ENCODE measurements at places on chromosomes 3 and 15. TPM values are rescaled to one million over a fixed set of nuclear protein-coding genes. Genes with fewer than 3 reads are reported as not detected.

THSD4 gene
- 21.1 TPM for total RNA-seq

RETNLB gene
- total RNA-seq = not detected

TM6SF1 gene
- total RNA-seq = 0.10 TPM

SAXO2 gene
- 3.6 TPM for total RNA-seq

WDR76 gene
- 11.7 TPM for total RNA-seq

TGM4 gene
- 0.08 TPM for total RNA-seq

PLXNA1 gene
- total RNA-seq = 21.6 TPM

CNOT10 gene
- 29.2 TPM for total RNA-seq

MNS1 gene
- total RNA-seq = 2.7 TPM

THPO gene
- not detected for total RNA-seq
